ENCODE measurements at places on chromosomes 3 and 15.

DNA sequence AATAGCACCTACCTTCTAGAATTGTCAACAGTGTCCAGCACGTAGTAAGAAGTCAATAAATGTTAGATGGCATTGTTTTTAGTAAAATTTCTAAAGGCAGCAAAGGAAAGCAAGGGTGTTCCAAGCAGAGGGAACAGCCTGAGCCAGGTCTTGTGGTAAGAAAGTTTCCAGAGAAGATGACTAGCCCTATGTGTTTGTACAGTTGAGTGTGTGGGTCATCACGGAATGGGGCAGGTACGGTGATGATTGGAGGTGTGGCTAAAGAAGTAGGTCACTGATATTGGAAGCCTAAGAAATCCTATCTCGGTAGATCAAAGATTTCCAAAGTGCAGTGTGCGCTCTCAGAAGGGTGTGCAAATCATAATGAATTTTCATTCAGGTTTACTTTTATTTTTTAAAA lies 94.2 kb upstream of the BCL6 start:
- no peak for ATAC-seq

DNA sequence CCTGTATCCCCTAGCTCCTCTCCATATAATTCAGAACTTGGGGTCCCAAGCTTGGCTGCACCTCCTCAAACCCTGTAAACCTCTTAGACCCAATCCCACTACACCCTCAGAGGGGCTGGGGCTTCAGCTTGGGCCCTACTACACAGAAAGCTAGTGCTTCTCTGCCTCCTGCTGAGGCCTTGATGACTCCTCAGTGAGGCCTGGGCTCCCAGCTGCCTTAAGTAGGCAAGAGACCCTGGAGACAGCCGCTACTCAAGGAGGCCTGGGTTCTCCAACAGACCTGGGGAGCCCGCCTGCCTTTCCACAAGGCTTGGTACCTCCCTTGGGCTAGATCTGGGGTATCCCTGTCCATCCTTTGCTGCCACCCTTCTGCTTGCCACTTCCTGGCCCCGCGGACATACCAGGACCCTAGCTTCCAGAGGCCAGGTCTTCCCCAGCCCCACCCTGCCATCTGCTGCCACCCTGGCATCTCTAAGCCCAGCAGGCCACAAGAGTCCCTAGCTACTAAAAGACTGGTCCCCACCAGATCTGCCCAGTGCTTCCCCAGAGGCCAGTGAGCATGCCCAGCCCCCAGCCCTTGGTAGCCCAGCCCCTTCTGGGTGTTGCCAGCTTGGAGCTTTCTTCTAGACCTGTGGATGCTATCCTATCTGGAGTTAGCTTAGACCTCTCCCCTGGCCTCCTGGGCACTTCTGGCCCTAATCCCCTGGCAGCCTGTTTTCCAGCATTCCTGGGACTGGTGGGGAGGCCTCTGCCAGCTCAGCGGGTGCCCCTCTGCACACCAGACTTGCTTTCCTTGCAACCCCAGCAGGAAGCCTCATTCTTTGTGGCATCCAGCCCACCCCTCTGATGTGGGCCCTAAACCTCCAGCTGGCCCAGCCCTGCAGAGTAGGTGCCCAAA lies 13.7 kb downstream of the C15orf39 start:
- peak; percentile 12 for ATAC-seq

- no peak for ATAC-seq
Measured at GRCh38 chr3:22836131-22836530, 367.0 kb upstream of the UBE2E2 start.

GRCh38 chr15:33742800-33743199 lies 225.5 kb upstream of the CHRM5 start:
- ATAC-seq, result no peak

All from esophagus mucosa (tissue), 1 donor.